ENCODE measurements at places on chromosomes 12 and 14. TPM values are rescaled to one million over a fixed set of nuclear protein-coding genes. Genes with fewer than 3 reads are reported as not detected.

DNA sequence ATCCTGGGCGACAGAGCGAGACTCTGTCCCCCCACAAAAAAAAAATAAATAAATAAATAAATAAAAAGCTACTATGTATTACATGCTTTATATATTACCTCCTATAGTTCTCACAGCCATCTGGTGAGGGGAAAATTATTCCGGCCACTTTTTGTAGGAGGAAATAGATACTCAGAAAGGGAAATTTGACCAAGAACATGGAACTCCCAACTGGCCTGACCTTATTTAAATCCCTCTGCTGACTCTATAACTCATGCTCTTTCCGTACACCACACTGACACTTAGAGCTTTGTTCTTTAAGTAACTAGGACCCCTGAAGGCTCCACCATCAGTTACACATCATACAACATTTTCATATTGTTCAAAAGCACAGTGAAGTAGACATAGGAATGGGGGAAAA is 2.2 kb upstream of the MMP19 start:
- DNase-seq, result no peak

TEX52 gene
- total RNA-seq, result not detected

DAO gene
- total RNA-seq, result not detected

TGM1 gene
- 5.2 TPM for total RNA-seq

A2M gene
- not detected for total RNA-seq

- DNase-seq, result no peak
These were observed 17.2 kb upstream of the BDKRB2 start for GRCh38 chr14:96187216-96188031.

MYF5 gene
- total RNA-seq, result not detected

DNA sequence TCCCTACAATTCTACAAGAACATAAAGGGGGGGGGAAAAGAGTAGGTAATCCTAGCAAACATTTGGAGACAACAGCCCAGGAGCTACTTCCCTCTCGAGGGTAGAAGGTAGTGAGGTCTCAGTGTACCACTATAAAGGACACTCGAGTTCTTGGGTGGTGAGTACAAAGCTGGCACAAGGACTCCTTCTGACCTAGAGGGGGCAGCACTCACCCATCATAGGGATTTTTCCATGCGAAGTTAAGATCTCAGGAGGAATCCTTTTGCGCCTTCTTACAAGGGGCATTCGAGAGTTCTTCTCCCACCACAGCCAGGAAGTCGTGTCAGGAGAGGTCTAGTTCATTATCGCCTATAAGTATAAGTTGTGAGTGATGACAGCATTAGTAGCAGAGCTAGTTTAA is 200.2 kb upstream of the RBM19 start:
- peak; percentile 6 for DNase-seq

PTGER2 gene
- total RNA-seq, result 0.42 TPM

- no peak for DNase-seq
These were observed 150.6 kb upstream of the FUT8 start for GRCh38 chr14:65261946-65262345.

- DNase-seq, result no peak
These were observed 4.4 kb upstream of the EIF5 start for GRCh38 chr14:103329401-103330347.

SERPINA5 gene
- not detected for total RNA-seq

GRCh38 chr12:128267651-128268378 is 845 bp downstream of the TMEM132C start:
- no peak for DNase-seq

- DNase-seq, result no peak
These were observed 31.6 kb downstream of the KRT76 start for GRCh38 chr12:52745554-52745953.

- DNase-seq, result no peak
These were observed 80.6 kb upstream of the DICER1 start for GRCh38 chr14:95237958-95238340.

DNA sequence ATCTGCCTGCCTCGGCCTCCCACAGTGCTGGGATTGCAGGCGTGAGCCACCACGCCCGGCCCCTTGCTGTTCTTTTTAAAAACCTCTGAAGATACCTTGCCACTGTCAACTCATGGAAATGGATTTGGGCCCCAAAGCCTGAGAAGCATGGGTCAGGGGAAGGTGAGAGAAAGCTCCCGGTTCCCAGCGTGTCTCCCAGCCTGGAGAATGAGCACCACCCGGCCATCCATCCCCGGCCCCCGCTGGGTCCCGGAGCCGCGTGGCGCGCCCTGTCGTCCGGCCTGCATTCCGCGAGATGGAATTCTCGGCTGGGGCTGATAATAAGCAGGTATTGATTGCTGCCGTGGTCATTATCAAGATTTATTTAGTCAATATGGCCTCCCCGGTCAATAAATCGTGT is 126.5 kb upstream of the MYL2 start:
- no peak for DNase-seq

DNA sequence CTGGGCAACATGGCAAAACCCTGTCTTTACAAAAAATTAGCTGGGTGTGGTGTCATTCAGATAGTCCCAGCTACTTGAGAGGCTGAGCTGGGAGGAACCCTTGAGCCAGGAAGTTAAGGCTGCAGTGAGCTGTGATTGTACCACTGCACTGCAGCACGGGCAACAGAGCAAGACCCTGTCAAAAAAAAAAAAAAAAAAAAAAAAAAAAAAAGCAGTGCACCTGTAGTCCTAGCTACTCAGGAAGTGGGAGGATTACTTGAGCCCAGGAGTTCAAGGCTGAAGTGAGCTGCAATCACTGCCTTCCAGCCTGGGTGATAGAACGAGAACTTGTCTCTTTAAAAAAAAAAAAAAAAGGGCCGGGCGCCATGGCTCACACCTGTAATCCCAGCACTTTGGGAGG is 5.6 kb downstream of the REM2 start:
- no peak for DNase-seq

DNA sequence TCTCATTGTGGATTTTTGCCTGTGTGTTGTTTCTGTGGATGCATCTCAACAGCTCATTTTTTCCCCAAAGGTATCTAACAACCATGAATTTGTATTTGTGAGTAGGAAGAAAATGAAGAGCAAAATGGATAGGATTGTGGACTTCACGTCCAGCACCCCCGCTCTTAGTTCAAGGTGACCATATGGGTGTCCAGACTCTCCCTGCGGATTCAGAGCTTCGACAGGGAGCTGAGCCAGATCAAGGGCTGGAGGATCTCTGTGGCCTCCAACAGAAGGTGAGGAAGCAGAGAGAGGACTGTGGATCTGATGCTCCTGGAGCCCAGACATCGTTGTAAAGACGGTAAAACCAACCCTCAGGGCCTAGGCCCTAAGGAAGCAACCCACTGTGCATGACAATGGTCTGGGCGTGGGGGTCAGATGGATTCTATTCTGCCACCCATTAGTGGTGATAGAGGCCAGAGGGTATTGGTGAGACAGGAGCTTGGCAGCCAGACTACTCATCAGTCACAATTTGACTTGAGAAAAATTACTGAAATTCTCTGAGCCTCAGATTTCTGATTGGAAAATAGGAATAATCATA is 659.7 kb upstream of the TMEM132C start:
- DNase-seq, result no peak

DNA sequence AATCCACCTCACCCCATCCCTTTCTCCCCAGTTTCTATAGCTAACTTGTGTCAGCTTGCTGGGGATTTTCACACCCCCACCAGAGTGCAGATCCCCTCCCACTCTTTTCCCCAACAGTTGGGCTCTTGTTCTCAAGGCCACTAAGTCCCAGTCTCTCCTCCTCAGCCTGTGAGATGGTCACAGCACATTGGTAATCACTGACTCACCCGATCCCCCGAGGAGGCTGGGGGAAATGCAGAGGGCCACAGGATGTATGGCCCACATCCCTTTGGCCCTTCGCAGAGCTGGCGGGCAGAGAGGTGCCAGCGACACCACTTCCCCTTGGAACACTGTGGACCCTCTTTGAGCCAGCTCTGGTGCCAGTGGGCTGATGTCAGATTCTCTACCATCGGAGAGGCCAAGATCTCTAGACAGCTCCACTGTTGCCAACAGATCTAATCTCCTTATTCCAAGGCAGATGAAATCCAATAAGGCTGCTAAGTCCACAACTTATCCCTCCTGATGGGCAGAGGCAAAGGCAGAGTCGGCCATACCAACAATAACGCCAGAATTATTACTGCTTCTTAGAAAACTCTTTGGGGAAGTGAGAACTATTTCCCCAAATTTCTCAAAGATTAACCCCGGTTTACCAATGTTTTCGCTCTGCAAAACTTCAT is 1.6 kb downstream of the FMNL3 start:
- no peak for DNase-seq

- no peak for DNase-seq
These were observed 188.7 kb upstream of the TMEM260 start for GRCh38 chr14:56390859-56391258.

DNA sequence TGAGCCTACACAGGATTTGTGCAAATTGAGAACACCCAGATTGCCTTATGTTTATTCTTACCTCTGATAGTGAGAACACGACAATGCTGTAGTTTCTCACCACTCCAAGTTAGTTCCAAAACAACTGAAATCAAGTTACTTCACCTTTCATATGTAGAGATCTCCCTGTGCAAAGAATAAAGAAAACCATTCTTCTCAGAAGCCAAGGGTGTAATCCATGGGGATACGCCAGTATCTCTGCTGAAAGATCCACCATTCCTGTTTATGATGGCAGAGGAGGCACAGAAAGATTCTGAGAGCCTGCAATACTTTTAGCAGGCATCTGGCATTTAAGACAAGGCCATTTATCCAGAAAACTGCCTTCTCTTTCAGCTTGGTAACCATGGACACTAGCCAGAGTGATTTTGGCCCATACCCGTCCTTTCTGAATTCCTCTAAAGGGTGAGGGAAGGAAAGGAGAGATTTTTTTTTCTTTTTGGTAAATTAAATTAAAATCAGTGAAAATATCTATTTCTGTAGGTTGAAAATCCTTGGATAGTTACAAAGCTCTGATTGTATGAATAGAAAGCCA is 355.4 kb upstream of the FAR2 start:
- no peak for DNase-seq

- no peak for DNase-seq
These were observed 65.4 kb upstream of the RIC8B start for GRCh38 chr12:106709068-106709511.

MLF2 gene
- 96.3 TPM for total RNA-seq

- no peak for DNase-seq
These were observed 8.5 kb downstream of the MYH6 start for GRCh38 chr14:23399591-23399990.

GRCh38 chr12:24705216-24705615 is 243.7 kb downstream of the BCAT1 start:
- no peak for DNase-seq

NFKBIA gene
- 63.3 TPM for total RNA-seq

GRCh38 chr12:12128670-12129069 is 57.9 kb downstream of the BCL2L14 start:
- no peak for DNase-seq

EIF2S3B gene
- 2.5 TPM for total RNA-seq

TMEM229B gene
- 0.20 TPM for total RNA-seq

DNA sequence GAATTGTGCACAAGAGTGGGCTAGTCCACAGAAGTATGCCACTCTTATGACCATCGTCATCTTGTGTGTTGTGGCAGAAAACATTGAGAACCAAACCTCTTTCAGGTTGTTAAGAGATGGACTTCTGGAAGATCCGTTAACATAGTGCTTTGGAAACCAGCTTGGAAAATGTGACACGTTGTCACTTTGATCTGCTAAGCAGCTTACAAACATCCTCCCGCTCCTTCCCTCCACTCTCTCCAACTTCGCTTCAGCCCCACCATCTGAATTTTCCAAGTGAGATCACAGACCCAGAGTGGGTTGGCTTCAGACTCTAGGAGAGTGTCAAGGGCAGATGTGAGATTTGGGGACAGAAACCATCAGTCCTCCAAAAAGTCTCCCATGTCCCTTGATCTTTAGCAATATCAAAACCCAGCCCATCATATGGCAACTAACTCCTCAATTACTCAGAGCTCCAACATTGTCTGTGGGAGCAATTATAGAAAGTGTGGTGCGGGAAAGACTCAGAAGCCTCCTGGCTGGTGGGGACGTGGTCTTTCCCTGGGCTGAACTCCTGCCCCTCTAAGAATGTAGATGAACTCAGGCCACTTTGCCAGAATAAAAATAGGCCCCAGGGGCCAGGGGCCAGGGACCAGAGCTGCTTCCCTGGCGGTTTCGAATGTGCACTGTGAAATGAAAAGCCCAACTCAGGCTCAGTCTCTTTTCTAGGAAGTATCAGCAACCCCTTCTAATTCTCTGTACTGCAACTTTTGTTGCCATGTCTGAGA is 129.5 kb downstream of the SLC38A6 start:
- no peak for DNase-seq

- no peak for DNase-seq
These were observed 376.6 kb downstream of the ADGRD1 start for GRCh38 chr12:131330106-131330815.

DNA sequence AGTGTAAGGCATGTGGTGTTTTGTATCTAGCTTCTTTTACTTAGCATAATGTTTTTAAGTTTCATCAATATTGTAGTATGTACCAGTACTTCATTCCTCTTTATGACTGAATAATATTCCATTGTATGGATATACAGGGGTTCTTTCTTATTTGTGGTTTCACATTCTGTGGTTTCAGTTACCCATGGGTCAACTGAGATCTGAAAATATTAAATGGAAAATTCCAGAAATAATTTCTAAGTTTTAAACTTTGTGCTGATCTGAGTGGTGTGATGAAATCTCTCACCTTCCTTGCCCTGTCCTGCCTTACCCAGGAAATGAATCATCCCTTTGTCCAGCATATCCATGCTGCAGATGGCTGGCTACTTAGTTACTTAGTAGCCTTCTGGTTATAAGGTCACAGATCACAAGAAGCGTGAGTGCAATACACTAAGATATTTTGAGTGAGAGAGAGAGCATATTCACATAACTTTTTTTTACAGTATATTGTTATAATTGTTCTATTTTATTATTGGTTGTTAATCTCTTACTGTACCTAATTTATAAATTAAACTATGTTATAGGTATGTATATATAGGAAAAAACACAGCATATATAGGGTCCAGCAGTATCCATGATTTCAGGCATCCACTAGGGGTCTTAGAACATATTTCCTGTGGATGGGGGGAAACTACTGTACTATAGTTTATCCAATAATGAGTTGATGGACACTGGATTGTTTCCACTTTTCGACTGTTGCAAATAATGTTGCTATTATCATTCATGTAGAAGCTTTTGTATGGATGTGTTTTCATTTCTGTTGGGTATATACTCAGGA is 59.6 kb upstream of the LRTM2 start:
- DNase-seq, result peak; percentile 69

DNA sequence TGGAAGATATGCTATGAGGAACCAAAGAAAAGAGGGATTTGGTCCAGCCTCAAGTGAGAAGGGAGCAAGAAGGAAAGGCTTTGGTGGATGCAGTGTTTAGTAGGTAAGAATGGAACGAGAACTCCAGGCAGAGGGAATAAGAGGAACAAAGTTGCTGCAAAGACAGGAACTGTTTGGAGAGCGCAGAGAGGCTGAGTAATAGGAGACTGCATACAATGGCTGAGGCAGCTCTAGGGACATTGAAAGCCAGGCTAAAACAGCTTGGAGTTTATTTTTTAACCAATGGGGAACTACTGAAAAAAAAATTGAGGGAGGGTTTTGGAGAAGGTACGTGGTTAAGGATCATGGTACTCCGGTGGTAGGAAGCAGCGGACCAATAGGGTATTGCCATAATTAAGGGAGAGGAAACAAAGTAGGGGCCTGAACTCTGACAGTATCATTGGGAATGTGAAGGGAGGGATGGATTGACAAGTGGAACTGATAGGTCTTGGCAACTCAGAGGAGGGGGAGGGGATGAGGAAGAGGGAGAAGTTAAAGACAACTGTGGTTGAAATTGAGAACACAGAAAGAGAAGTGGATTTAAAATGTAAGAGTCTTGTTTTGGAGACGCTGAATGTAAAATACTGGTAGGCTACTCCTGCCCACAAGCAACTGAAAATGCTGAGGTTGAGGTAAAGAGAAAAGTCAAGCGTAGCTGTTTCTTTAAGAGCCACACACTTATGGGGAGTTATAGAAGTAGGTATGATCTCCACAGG is 4.8 kb downstream of the ASCL4 start:
- DNase-seq, result no peak
